Hematopoietic multipotent progenitor cell treated with erythropoietin and hydrocortisone succinate and interleukin-3 and kit ligand, for 15 days (in vitro differentiated cells): ENCODE measurements at places on chromosomes 1 and 21.

DNA sequence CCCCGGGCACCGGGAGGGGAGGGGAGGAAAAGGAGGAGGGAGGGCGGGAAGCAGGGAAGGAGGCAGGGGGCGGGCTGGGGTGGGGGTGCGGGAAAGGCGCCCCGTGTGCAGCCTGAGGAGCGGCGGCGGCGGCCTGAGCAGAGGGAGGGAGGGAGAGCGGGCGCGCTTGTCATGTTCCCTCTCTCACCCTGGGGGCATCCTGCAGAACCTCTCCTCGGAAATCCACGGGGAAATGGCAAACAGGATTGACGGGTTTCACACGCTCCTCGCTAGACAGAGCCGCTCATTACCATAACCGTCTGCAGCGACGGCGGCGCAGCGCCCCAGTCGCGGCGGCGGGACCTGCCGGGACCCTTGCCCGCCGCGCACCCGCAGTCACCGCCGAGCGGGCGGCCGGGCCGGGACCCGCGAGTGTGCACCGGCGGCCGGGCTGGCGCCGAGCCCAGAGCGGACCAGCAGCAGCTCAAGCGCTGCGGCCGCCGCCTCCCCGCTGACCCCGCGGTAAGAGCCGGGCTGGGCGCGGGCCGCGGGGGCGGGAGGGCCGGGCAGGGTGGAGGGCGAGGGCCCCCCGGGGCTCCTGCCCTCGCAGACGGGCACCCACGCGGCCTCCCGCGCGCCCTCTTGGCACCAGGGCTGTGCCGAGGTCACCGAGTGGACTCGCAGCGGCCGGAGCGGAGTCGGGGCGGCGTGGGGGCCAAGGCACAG, at the start of gene SERTAD4:
TSS of gene SERTAD4 (plus strand) at position 286 of the 705 bp plus-strand sequence. CDS start 5,165 bp downstream, outside the sequence.
- no peak for DNase-seq

- DNase-seq: no peak
These were observed 8.8 kb upstream of the NLRP3 start for GRCh38 chr1:247407180-247407616.

- DNase-seq: no peak
These were observed 43.1 kb downstream of the ATP2B4 start for GRCh38 chr1:203669739-203670138.

GRCh38 chr1:206512851-206513180, 5.5 kb downstream of the RASSF5 start:
- DNase-seq: no peak

DNA sequence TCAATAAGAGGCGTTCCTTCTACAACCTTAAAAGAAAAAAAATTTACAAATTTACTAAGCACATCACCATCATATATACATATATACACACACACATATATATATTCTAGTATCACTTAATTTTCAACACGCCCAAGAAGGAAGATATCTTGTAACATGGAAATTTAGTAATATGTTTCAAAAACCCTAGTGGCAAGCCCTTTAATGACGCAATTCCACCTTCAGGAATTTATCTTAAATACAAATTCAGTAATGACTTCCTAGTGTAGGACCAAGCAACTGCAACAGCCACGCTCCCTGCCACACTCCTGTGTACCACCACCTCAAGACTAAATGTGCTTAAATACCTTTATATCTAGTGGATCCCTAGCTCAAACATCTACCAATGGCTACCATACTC, 12.5 kb downstream of the LBR start:
- DNase-seq: no peak

DNA sequence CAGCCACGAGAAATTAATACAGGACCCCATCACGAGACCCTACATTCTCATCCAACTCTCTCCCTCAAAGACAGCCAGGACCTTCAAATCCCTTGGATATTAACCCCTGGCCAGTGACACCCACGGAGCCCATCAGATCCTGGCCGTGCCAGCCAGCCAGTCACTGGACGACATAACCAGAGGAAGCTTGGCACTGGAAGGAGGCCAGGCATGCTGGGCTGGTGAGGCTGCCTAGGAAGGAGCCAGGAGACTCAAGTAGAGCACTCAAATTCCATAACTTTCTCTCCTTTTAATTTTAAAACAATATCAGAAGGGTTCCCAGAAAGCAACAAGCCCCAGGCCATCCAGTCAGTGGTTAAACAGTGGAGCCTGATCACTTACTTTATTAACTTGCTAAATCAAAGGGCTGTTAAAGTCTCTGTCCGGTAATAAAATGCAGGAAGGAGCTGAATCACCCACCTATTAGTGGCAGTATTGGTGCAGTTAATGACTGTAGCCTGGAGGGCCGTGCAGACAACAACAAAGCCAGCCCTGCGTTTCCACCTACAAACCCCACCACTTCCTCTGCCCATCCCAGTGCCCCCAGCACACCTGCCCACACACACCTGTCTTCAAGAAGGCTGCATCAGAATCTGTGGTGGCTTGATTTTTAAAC, 78.0 kb downstream of the HIVEP3 start:
- no peak for DNase-seq

GRCh38 chr1:234874291-234875288, 254.0 kb downstream of the TOMM20 start:
- DNase-seq: peak; percentile 36

DNA sequence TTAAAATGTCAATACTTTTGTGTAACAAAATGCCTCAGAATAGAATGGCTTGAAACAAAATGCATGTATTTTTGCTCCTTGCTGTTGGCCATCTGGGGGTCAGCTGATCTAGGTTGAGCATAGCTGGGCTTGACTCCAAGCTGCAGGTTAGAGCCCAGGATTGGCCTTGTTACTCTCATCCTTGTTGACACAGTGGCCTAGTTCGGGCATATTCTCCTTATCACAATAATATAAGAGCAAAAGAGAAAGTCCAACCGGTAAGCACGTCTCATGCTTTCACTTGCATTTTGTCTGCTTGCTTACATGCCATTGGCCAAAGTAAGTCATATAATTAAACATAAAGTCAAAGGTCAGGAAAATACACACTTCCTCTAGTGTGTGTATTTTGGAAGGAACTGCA, 456.2 kb downstream of the KCNT2 start:
- DNase-seq: no peak

- no peak for DNase-seq
These were observed 139.3 kb downstream of the TIAM1 start for GRCh38 chr21:31204801-31205200.

GRCh38 chr1:171455967-171456366, 29.4 kb upstream of the PRRC2C start:
- DNase-seq: no peak

DNA sequence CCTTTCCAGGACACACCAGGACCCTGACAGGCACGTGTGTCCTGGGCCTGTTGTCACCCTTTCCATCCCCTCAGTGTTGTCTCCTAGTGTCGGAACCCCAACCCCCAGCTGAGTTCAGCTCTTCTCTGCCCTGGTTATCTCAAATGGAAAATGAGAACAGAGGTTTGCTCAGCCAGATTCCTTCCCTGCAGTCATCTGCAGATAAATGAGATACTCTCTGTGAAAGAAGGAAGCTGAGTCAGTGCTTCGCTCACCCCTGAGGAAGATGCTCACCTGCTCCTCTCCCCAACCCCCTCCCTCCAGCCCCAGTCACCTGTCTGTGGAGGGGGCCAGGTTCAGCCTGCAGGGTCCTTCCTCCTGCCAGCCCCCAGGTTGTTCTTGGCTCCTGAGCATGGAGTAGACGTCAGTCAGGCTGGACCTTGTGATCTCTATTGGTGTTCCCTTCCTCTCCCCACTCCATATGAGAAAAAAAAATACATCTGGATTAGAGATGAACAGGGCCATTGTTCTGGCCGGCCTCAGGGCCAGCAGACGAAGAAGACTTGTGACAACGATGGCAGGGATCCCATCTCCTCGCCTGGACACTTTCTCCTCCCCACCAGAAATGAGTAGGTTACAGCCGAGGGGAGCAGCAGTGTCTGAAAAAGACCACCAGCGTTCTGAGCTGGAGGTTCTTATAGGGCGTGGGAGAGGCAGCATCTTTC, 20.9 kb downstream of the PHGDH start:
- DNase-seq: no peak

GRCh38 chr1:83929184-83929583, 69.7 kb downstream of the TTLL7 start:
- no peak for DNase-seq

DNA sequence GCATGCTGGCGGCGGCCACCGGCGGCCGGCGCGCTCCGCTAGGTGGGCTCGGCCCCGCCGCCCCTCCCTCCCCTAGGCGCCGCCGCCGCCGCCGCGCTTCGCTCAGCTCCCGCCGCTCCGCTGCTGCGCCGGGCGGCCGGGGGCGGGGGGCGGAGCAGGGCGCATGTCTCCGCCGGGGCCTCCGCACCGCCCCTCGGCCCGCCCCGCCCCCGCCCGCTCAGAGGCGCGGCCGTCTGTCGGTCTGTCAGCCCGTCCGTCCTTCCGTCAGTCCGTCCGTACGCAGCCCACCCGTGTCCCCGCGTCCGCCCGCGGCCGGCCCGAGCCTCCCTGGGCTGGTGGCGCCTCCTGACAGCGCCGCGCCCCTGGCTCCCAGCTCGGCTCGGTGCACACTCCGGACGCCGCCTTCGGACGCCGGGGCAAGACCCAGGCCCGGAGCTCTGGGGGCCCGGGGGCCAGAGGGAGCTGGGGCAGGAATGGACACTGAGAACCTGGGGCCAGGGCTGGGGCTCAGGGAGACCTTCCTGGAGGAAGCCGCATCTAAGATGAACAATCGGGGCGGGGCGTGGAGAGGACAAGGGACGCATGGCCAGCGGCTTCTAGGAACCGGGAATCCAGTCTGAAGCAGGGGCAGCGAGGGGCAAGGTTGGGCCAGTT, at the start of gene GPR153:
TSS of gene GPR153 (minus strand) at position 138 of the 654 bp plus-strand sequence. CDS start 6,193 bp downstream, outside the sequence.
- DNase-seq: no peak

- no peak for DNase-seq
These were observed 132.3 kb downstream of the TOMM20 start for GRCh38 chr1:234996245-234996757.

GRCh38 chr1:192805832-192806323, 3.0 kb upstream of the RGS2 start:
- peak; percentile 12 for DNase-seq

DNA sequence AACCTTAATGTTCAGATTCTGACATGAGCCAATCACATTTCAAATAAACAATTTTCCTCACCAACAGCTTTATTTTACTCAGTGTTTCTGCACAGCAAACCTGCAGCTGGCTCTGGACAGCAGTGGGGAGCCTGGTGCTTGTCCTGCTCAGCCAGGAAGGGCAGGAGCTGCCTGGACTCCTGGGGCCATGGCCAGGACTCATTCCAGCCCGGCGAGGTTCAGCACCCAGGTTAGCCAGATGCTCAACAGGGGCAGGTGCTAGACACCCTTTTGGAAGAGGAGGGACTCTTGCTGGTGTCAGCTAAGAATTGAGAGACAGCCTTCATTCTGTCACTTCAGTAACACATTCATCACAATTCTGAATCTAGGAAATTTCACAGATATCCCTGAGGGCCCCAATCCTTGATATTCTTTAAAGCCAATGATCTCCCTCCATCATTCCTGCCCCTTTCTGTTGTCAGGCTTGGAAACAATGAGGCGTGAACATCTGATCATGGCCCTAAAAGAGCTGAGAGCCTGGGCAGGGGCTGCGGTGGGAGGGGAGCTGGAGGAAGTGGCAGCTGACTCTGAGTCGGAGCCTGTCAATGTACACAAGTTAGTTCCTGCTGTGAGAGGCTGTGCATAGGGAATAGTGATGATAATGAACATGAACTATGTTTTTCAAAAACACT, 251.3 kb downstream of the SDCCAG8 start:
- DNase-seq: no peak

- no peak for DNase-seq
These were observed 28.0 kb downstream of the FUBP1 start for GRCh38 chr1:77950873-77951272.

DNA sequence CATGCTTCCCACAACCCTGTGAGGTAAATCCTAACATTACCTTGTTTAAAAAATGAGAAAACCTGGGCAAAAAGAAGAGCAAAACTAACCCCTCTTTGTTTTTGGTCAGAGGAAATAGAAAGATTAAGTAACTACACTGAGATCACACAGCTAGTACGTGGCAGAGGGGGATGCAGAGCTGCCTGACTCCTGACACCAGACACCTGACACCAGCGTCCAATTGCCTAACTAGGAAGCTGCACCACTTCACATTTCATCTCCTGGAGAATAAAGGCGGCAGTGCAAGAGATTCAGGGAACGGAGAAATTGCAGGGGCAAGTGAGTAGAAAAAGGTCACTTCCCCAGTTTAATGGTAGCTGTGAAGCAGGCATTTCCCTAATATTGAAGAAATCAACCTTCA, 229.3 kb upstream of the PTBP2 start:
- DNase-seq: no peak

- DNase-seq: no peak
These were observed 96.9 kb upstream of the AKT3 start for GRCh38 chr1:243946946-243947345.

DNA sequence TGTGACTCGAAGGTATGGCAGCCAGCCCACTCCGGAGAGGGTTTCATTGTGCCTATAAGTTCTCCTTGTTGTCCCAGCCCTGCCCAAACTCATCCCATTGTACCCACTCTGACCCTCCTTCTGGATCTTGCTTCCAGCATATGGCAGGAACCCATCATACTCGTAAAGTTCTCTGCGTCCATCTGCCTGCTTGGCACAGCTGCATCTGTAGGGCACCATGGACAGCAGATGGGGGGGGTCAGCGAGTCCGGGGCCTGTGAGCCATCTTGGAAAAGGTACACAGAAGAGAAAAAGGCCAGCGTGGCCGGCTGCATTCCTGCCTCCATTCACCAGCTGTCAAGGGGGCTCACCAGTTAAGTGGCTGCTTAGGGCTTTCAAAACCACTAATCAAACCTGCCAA, 94.9 kb upstream of the IGSF21 start:
- DNase-seq: no peak

- no peak for DNase-seq
These were observed 16.4 kb downstream of the CD2 start for GRCh38 chr1:116770625-116771024.

DNA sequence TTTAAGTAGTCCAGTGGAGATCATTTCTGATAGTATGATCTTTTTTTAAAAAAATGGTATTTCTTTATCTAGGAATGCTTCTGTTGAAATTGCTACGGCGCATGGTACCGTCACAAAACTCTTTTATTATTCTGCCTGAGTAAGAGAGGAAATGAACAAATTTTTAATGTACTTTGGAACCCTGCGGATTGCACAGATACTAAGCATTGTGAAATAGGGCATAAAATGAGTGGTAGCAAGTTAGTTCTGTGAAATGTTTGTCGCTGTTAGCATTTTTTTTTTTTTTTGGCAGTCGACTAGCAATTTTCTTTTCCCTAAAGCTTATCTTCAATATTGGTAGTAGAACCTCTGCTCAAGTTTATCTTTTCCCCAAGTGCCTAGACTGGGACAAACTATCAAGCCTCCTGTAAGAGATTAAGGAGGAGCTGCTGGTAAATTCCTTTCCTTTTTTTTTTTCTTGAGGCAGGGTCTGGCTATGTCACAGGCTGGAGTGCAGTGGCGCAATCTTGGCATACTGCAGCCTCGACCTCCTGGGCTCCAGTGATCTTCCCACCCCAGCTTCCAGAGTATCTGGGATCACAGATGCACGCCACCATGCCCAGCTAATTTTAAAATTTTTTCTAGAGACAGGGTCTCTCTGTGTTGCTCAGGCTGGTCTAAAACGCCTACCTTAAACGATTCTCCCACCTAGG, 2.2 kb downstream of the ITSN1 start:
- no peak for DNase-seq

GRCh38 chr1:237553078-237553477, 337.6 kb downstream of the ZP4 start:
- no peak for DNase-seq
